DND-41 (cell line): ENCODE measurements at places on chromosomes 16 and 17.

GRCh38 chr16:82302042-82302727, 132.2 kb upstream of the MPHOSPH6 start:
- no peak for DNase-seq

GRCh38 chr16:85275533-85276249, 163.4 kb upstream of the CIBAR2 start:
- peak; percentile 77 for DNase-seq

- no peak for DNase-seq
These were observed 11.4 kb downstream of the HS3ST6 start for GRCh38 chr16:1906846-1907165.

GRCh38 chr17:64216000-64216337, 47.1 kb downstream of the TEX2 start:
- DNase-seq, result no peak

GRCh38 chr16:31868691-31869167, 4.9 kb upstream of the ZNF267 start:
- DNase-seq, result peak; percentile 78

DNA sequence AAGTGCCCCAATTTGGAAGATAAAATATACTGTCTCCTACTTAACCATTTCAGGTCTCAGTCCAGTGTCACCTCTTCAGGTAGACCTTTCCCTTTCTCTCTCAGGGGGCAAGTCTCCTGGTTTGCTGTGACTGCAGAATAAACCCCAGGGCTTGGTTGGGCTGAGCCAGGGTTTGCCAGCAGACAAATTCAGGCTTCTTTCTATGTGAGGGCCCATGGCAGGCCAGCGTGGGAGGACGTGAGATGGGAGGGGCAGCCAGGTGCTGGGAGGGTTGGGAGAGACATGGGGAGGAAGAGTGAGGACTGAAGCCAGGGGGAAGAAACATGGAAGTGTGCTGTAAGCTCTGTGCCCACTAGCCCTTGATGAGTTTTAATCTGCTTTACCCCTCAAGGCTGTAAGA, 163.2 kb downstream of the SPECC1 start:
- DNase-seq, result no peak

- DNase-seq, result no peak
These were observed 18.2 kb downstream of the DHX38 start for GRCh38 chr16:72111657-72112451.

GRCh38 chr16:10976634-10977033, 32.3 kb downstream of the CLEC16A start:
- DNase-seq, result no peak

- DNase-seq, result no peak
These were observed 14.3 kb downstream of the CMTM4 start for GRCh38 chr16:66682271-66682670.

GRCh38 chr16:12674071-12674470, 129.6 kb downstream of the CPPED1 start:
- DNase-seq, result no peak

DNA sequence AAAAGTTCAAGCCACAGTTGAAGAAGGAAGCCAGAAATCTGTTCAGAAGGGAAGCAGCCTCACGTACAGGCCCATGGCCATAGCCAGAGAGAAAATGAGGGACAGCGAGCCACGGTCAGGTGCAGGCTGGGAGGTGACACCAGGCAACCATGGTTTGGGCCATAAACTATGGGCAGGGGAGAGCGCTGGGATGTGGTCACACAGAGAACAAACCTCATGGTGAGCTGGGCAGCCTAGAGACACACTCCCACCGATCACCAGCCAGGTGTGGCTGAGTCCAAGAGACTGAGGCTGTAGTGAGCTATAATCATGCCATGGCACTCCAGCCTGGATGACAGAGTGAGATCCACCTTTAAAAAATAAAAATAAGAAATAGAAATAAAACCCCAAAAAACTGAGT, 76.5 kb downstream of the NETO2 start:
- no peak for DNase-seq

- peak; percentile 59 for DNase-seq
These were observed 95.5 kb upstream of the ZNF469 start for GRCh38 chr16:88287219-88287618.

GRCh38 chr16:23223368-23223767, 40.8 kb downstream of the SCNN1G start:
- no peak for DNase-seq

DNA sequence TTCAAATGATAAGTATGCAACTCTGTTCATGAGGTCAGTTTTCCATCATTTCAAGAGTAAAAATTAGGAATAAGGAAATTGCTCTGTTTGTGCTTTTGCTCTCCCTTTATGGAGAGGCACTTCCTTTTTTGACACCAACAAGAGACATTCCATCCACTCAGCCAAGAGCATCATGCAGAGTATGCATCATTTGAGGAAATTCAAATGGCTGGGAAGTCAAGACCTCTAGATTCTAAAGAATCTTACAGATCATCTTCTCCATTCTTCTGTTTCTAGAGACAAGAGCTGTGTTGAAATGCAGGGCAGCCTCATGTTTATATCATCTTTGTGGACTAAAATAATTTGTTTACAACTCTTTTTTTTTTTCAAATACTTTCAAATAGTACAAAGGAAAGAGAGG, 669.4 kb downstream of the CDH11 start:
- no peak for DNase-seq

DNA sequence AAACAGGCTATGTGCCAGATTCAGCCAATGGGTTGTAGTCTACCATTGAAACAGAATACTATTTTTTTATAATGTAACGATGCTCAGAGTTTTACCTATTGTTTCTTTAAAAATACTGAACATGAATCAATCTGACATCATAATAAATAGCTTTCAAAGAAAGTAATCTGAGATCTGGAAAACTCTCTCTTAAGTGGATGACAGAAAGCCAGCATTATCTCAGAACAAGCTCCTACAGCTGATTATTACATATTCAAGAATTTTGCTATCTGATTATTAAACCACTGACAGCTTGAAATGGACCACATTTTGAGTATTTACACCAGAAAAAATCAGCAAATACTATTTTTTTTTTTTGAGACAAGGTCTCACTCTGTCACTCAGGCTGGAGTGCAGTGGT, 484.2 kb upstream of the SOX9 start:
- DNase-seq, result no peak
